Cerebellar nuclear complex (tissue), 1 donor: ENCODE measurements at places on chromosomes 6 and 20.

DNA sequence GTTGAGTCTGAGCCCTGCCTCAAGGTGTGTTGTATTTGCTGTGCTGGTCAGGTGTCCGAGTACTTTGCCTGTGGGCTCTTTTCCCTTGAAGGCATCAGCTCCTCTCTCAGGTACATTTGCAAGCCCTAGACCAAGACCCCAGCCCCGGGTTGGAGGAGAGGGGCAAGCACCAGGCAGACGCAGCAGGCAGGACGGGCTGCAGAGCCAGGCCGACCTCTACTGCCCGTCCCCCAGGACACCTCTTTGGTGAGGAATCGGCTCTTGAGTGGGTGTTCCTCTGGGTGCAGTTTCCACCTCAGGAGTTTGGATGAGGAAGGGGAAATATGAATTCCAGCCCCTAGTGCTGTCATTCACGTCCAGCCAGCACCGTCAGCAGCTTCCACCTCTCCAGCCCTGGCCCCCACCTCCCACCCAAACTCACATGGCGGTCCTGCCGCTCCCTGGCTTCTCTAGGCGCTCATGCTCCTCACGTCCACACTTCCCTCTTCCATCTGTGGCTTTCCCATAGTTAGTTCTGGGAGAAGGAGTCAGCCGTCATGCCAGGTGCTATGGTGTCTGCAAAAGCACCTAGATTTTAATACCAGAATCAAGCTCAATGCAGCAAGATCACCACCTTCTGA lies 183.9 kb downstream of the DLL1 start:
- DNase-seq, result no peak

GRCh38 chr6:101445527-101445926 lies 52.0 kb downstream of the GRIK2 start:
- DNase-seq, result no peak

DNA sequence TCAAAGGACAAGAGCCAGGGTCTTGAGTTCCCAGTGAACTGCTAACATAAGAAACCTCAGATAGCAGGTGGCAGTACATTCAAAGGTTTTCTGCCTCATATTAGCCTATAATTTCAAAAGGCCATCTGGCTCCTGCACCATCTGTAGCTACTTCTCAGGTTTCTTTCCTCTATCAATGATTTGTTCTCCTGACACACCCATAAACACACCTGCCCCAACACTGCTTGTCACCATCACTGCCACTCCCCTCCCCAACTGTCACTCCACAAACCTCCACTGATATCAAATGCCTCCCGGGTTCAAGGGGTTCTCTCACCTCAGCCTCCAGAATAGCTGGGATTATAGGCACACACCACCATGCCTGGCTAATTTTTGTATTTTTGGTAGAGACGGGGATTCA lies 152.7 kb upstream of the SLC22A16 start:
- no peak for DNase-seq

DNA sequence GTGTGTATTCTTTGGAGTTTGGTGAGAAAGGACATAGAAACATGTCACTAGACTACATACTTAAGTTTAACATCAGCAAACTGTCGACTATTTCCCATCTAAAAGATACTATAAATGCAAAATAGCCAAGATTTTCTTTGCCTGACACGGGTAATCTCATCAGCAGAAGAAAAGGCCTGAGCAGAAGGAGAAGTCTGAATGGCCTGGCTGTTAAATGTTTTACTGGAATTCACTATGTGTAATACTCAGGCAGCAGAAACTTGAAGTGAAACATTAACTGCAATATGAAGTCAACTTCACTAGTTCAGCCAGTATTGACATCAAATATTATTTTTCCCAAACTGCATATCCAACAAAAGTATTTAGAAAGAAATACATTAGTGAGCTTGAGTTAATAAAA lies 6.4 kb upstream of the DSE start:
- no peak for DNase-seq

- DNase-seq, result no peak
Measured at GRCh38 chr6:78353040-78353439, 514.3 kb upstream of the IRAK1BP1 start.

GRCh38 chr6:37878150-37878710 lies 58.7 kb downstream of the ZFAND3 start:
- no peak for DNase-seq

DNA sequence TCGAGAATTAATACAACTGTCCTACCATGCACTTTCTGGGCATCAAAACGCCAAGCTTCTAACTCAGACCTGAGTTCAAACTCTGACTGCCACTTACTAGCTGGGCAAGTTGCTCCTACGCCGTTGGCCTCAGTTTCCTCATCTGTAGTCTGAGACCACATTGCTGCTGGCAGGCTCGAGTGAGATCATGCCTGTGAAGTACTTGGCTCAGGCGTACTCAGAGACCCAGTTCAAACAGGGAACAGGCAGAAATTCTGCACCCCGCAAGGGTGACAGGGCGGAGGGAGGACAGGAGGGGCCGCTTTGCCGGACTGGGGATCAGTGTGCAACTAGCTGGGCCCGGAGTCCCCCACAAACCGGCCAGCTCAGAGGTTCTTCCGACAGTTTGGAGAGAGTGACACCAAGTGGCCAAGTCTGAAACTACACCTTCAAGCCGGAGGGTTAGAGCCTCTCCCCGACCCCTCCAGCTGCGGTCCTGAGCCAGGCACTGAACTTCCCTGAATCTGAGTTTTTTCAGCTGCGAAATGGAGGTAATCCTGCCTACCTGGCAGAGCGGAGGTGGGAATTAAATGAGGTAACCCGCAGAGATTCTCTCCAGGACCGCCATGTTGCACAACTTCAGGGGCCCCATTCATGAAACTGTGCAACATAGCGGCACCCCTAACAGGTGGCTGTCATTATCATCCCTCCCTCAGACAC lies 46.0 kb upstream of the PTPN1 start:
- DNase-seq, result no peak

DNA sequence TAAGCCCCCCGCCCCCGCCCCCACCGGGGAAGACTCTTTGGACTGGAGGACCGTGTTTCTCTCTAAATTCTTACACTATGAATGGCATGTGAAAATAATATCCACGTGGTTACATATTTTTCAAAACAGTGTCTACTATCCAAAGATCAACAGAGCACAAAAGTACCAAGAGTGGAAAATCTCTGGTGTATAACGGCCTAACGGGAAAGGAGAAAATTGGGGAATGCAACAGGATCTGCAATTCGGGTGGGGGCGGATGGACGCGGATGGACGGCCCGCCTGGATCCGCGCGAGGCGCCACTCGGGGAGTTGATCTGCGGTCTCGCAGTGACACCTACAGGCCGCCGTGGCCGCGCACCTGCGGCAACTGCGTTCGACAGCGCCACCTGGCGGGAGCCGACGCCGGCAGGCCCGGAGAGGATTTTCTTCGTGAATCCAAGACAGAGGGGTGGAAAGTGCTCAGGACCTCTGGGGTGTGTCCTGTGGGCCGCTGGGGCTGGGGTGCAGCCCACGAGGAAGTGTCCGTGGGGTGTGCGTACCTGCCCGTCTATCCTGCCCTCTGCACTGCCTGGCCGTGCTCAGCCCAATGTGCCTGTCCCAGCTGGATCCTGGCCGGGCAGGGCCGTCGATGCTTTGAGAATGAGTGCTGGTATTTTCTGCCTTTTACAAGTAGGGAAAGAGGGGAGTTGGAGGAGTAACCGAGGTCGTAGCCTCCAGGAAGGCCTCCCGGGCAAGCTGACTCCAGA lies 18.6 kb downstream of the ANKRD60 start:
- no peak for DNase-seq

GRCh38 chr6:118876814-118877213 lies 17.1 kb upstream of the ASF1A start:
- DNase-seq, result no peak

- no peak for DNase-seq
Measured at GRCh38 chr6:89562093-89562973, 76.2 kb downstream of the LYRM2 start.

- no peak for DNase-seq
Measured at GRCh38 chr20:58215116-58215515, 13.3 kb downstream of the ANKRD60 start.

DNA sequence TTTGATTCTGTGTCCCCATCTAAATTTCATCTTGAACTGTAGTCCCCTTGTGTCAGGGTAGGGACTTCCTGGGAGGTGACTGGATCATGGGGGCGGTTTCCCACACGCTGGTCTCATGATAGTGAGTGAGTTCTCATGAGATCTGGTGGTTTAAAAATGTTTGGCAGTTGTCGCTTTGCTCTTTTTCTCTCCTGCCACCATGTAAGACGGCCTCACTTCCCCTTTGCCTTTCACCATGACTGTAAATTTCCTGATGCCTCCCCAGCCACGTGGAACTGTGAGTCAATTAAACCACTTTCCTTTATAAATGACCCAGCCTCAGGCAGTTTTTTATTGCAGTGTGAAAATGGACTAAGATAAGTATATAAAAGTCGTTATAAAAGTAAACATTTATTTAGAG lies 80.5 kb upstream of the SGK1 start:
- DNase-seq, result no peak

DNA sequence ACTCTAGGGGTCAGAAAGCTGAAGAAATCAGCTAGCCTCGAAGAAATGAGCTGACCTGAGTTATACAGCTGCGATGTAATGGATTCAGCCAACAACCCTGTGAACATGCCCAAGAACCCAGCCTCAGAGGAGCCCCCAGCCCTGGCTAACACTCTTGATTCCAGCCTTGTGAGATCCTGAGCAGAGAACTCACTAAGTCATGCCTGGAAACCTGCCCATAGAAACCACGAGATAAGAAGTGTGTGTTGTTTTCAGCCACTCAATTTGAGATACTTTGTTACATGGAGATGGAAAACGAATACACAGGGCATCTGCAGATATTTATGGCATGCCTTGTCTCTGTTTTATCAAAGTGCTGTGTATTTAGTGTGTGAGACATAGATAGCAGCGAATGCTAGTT lies 265.2 kb downstream of the QKI start:
- DNase-seq, result no peak

GRCh38 chr20:47529840-47530239 lies 28.2 kb downstream of the NCOA3 start:
- DNase-seq, result no peak

GRCh38 chr6:157432231-157432891 lies 51.4 kb downstream of the ZDHHC14 start:
- no peak for DNase-seq

GRCh38 chr6:24460966-24461365 lies 28.4 kb downstream of the GPLD1 start:
- DNase-seq, result no peak

DNA sequence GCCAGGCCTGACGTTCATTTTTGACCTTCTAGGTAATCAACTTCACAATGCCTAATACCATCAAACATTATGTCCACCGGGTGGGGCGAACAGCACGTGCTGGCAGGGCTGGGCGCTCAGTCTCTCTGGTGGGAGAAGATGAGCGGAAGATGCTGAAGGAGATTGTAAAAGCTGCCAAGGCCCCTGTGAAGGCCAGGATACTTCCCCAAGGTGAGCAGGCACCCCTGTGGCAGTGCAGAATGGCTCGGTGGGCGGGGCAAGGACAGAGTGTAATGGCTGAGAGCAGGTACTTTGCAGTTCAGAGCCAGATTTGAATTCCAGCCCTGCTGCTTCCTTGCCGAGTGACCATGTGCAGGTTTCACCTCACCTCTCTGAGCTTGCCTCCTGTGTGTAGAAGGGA lies 17.1 kb downstream of the DDX27 start:
- no peak for DNase-seq

DNA sequence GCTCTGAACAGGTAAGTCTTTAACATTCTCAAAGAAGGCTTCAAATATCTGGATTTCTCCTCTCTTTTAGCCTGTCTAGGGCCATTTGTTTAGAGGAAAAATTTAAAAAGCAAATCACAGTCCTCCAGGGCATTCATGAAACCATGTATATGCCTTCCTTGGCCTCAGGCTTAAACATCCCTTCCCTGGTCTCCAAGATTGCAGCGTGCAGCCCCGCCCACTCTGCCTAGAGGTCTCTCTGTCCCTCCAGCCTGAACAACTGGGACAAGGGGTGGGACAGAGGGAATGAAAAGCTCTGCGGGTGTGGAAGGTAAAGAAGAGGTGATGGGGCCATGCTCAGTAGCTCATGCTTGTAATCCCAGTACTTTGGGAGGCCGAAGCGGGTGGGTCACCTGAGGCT lies 9.8 kb upstream of the CBFA2T2 start:
- no peak for DNase-seq

DNA sequence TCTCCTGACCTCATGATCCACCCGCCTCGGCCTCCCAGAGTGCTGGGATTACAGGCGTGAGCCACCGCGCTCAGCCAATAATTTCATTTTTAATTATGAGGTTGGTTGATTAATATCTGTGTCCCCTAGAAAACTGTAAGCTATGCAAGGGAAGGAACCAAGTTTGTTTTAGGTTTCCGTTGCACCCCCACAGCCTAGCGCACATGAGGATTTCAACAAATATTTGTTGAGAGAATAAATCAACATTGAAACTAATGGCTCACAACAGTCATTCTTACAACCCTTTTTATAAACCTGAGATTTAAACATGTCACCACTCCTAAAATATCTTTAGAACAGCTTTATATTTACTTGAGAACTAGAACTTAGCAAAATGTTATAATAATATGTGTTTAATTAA lies 114.0 kb upstream of the CARMIL1 start:
- DNase-seq, result no peak

GRCh38 chr6:116840091-116840490 lies 11.2 kb upstream of the GPRC6A start:
- no peak for DNase-seq

DNA sequence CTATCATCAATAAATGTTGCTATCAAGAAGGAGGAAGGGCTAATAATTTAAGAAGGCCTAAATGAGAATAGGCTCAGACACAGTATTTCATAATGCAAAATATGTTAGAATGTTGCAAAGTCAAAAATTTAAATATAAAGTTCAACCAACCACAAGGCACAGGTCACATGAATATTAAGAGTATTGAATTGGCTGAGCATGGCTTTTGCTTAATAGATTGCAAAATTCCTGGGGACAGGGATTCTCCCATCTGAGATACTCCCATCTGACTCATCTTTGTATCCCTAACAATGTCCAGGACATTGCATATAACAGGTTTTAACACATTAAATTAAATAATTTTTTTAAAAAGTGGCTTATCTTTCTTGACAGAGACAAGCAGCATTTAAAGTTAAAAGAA lies 32.9 kb upstream of the UTRN start:
- no peak for DNase-seq

GRCh38 chr6:144106206-144106605 lies 10.8 kb upstream of the SF3B5 start:
- DNase-seq, result no peak

- no peak for DNase-seq
Measured at GRCh38 chr6:3138341-3138740, 19.0 kb downstream of the TUBB2A start.

- DNase-seq, result no peak
Measured at GRCh38 chr6:138393871-138394783, 9.9 kb upstream of the HEBP2 start.

DNA sequence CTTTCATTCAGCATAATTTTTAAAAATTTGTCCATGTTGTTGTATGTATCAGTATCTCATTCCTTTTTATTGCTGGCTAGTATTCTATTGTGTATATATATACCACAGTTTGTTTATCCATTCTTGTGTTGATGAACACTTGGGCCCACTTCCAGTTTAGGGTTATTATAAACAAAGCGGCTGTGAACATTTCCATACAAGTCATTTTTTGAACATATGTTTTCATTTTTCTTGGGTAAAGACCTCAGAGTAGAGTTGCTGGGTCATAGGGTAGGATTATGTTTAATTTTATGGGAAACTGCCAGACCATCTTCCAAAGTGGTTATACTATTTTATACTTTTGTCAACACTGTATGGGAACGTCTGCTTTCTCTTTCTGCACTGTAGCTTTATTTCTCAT lies 55.3 kb downstream of the RBM24 start:
- DNase-seq, result no peak

- DNase-seq, result no peak
Measured at GRCh38 chr6:8420031-8420588, 15.2 kb downstream of the SLC35B3 start.

- no peak for DNase-seq
Measured at GRCh38 chr6:26019967-26020328, 57.3 kb downstream of the TRIM38 start.
